ENCODE measurements at places on chromosomes 6 and 20. TPM values are rescaled to one million over a fixed set of nuclear protein-coding genes. Genes with fewer than 3 reads are reported as not detected.

GGTLC1 gene
- not detected for total RNA-seq

FLOT1 gene
- 109 TPM for total RNA-seq

TNFAIP3 gene
- total RNA-seq: 7.0 TPM

PACRG gene
- total RNA-seq: 2.9 TPM

SGK2 gene
- total RNA-seq: 0.09 TPM

SYCP2L gene
- total RNA-seq: not detected

DNAH8 gene
- 0.08 TPM for total RNA-seq

PSMB9 gene
- total RNA-seq: 11.5 TPM

CALHM6 gene
- 1.6 TPM for total RNA-seq

PXDC1 gene
- 39.4 TPM for total RNA-seq

HTR1E gene
- total RNA-seq: not detected

RWDD2A gene
- total RNA-seq: 5.0 TPM

SAMD5 gene
- 0.09 TPM for total RNA-seq

LYRM2 gene
- 19.6 TPM for total RNA-seq

GFOD1 gene
- total RNA-seq: 3.0 TPM
